ENCODE measurements at places on chromosomes 3 and 15. TPM values are rescaled to one million over a fixed set of nuclear protein-coding genes. Genes with fewer than 3 reads are reported as not detected.
A peak's percentile ranks its signal among the peaks of the same experiment; 100 is the strongest.

The TTC21A gene
- total RNA-seq, result 1.5 TPM

The CPEB1 gene
- not detected for total RNA-seq

The CD80 gene
- 0.17 TPM for total RNA-seq

DNA sequence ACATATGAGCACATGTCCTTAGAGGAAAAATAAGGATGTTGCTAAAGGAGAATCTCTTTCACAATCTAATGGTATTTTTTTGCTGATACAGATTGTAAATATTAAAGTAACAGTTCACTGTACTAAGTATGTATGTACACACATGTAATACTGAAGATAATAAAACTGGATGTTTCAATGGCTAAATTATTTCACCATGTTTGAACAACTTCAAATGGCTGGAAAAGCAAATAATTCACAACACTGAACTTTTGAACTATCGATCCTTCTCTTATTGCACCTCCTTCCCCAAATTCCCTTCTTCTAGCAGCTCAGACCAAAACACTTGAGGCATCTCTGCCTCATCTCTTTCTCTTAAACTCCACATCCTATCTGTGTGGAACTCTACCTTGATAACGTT, 149.5 kb downstream of the EPHA3 start:
- no peak for DNase-seq

- DNase-seq, result no peak
These were observed 37.7 kb downstream of the MUC4 start for GRCh38 chr3:195773956-195774537.

DNA sequence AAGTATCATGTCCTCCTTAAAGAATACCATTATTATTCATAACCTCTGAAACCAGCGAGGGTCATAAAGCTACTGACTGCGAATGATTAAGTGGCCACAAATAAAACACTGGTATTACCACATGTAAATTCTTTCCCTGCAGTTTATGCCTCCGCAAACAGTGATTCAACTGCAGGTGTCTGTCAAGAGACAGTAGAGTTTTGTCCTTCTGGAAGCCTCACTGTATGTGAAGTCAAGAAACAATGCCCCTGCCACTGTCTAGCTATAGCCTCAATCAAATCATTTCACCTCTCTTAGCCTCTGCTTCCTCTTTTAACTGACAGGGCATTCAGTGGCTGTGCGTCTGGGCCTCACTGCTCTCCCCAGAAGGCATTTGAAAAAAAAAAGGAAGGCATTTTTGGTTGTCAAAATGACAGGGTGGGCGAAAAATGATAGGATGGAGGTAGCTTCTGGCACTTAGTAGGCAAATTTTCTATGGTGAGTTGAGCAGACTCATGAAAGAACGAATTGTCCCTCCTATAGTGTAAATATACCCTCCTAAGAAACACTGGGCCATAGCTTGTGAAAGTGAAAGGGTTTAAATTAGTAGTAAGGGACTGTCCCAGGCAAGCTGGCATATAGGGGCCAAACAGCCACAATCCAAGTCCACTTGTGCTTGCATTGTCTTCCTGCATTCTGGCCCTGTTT, 66.7 kb downstream of the FILIP1L start:
- DNase-seq, result peak; percentile 70

GRCh38 chr3:22907161-22907780, 295.9 kb upstream of the UBE2E2 start:
- no peak for DNase-seq
